ENCODE measurements at places on chromosomes 5 and 9. TPM values are rescaled to one million over a fixed set of nuclear protein-coding genes. Genes with fewer than 3 reads are reported as not detected.
A peak's percentile ranks its signal among the peaks of the same experiment; 100 is the strongest.

- DNase-seq: no peak
Observed at GRCh38 chr9:83299571-83299970, 236.6 kb upstream of the RASEF start.

DNA sequence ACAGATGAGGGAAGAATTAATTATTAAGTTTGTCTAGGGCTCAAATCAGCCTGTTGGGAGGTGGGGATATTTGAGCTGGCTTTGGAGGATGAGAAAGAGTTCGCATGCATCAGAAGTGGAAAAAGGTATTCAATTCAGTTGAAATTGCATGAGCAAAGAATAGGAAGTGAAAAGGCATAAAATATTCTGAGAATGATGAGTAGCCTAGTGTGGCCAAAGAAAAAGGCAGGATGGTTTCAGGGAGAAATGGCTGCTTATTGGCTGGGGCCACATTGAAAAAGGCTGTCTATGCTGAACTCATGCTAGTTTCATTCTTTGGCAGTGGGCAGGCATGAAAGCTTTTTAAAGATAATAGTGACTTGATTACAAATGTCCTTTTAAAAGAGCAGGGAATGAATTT, 235.4 kb upstream of the RIOK2 start:
- no peak for DNase-seq

The ADRB2 gene
- 5.6 TPM for total RNA-seq

- DNase-seq: no peak
Observed at GRCh38 chr5:159400476-159400875, 70.2 kb upstream of the IL12B start.

DNA sequence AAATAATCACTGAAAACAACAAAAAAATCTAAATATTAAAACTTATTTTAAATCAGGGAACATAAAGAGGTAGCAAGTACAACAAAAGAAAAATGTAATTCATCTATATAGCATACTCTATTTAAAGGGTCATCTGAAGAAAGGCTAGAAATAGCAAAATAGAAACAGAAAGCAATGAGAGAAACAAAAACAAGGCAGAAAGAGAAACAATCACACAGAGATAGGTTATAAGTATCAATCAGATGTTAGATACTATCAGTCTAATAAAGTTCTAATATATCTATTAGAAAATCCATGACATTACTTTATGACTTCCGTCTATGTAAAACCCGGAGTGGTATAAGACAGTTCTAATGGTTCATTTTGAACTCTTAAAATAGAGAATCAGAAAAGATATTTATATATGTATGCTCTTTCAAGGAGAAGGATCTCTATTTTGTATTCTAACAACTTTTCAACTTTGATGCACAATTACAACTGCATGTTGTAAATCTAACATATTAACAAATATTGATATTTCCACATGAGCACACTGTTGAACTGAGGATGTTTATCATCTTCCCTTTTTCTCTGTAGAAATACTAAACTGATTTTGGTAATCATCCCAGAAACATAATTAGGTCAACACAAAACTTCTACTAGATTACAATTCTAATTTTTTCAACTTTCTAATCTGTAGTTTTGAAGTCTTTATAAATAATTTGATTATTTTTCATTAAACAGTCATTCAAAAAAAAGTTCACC, 15.8 kb downstream of the RICTOR start:
- DNase-seq: no peak

DNA sequence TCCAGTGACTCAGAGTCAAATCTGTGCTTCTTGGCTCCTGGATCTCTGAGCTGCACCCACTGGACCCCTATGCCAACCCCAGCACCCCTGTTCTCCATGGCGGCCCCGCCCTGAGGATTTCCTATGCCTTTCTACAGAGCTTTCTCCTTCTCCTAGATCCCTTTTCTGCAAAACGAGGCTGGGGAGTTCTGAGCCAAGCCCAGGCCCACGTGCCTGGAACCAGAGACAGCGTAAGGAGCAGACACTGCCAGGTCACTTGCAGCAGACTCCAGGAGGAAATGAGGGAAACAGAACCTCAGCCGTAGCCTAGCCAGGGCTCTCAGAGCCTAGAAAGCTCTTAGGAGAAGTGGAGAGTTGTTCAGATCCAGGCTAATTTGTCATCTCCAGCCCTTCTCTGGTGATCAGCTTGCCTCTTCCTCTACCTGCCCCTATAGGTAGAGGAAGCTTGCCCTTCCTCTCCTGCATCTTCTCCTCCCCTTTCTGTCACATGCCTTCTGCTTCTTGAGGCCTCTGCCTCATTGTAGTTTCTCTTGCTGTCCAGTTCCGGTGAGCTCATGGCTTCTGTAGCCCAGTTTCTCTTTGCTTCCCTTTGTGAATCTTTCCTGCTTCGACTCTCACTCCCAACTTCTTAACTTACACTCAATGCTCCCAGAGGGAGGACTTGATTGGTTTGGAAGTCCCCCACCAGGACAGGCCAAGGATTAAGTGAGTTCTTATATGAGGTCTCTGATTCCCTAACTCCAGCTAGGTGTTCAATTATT, 163.4 kb downstream of the RGS3 start:
- DNase-seq: peak; percentile 72

- no peak for DNase-seq
Observed at GRCh38 chr5:179610109-179610902, 13.2 kb downstream of the HNRNPH1 start.

The MTMR12 gene
- total RNA-seq: 14.6 TPM

The OTP gene
- not detected for total RNA-seq

The ODF2 gene
- total RNA-seq: 12.0 TPM

The CDKN2B-AS1 gene
- not detected for total RNA-seq

GRCh38 chr9:34123682-34124081, 2.8 kb downstream of the DCAF12 start:
- DNase-seq: no peak

DNA sequence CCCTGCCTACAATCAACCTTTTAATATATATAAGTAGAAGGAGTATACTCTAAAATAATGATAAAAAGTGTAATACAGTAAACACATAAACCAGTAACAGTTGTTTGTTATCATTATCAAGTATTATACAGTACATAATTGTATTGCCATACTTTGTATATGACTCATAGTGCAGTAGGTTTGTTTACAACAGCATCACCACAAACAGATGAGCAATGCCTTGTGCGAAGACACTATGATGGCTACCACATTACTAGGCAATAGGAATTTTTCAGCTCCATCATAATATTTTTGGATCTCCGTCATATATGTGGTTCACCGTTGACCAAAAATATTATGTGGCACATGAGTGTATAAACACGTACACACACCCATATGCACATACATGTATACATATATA, 69.7 kb upstream of the APC start:
- DNase-seq: no peak

The FOXD4L6 gene
- not detected for total RNA-seq

- DNase-seq: no peak
Observed at GRCh38 chr9:135664266-135664665, 1.2 kb downstream of the LCN9 start.

GRCh38 chr9:38343552-38343951, 49.0 kb upstream of the ALDH1B1 start:
- no peak for DNase-seq

DNA sequence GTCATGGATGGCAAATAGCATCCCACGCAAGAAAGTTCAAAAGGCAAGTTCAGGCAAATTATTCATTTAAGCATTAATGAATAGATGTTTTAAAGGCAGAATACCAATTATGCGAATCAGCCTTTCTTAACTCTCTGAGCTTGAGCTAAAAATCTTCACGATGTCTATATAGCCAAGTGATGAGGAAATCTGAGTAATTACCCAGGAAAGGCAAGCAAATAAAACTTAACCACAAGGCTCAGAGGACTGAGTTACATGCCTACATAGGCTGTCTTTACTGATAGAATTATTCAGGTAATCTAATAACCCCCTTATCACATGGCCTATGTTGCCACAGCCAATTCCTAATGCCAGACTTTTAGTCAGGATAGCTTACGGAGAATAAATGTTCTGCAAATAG, 120.8 kb upstream of the MTAP start:
- no peak for DNase-seq

- DNase-seq: no peak
Observed at GRCh38 chr9:130187523-130187846, 15.3 kb downstream of the NCS1 start.

The PGM5 gene
- total RNA-seq: 157 TPM

The CCDC112 gene
- 4.4 TPM for total RNA-seq

- DNase-seq: no peak
Observed at GRCh38 chr5:71751422-71751821, 32.3 kb downstream of the CARTPT start.

The ALDH1A1 gene
- 19.8 TPM for total RNA-seq

The GRM6 gene
- total RNA-seq: not detected

DNA sequence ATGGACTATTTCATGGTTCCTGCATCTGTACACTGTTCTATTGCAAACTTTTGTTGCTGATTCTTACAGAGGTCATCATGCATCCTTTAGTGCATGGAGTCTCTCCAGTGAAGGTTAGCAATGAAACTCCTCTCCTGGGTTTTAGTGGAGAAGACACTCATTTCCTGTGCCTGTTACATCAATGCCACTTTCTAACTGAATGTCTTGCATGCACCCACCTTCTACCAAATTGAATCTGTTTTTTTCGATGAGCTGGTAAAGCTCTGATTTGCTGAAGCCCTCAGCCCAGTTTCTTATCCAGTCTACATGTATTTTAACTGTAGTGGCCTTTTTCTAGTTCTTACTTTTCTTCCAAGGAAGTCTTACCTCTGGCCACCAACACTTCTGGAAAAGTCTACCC, 591.8 kb upstream of the ADAMTS16 start:
- no peak for DNase-seq
